ENCODE measurements at places on chromosomes 4 and X.

DNA sequence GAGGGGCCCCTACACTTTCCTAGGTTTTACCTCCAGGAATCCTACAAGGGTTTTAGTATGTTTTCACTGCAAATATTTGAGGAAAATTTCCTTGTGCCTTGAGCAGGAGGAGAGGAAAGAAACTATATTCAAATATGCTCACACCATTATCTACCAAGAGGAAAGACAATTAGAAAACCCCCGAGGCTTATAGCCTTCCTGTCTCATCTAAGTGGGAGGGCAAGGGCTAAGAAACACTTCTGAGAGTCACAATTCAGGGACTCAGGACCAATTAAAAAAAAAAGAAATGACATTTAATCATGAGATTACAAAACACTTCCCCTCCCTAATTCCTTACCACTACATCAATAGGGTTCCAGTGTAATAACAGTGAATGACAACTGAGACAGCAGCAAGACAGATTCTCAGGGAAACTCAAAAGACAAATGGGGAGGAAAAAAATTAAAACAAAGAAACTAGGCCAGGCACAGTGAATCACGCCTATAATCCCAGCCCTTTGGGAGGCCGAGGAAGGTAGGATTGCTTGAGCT is 45.6 kb downstream of the ATRX start:
- no peak for DNase-seq

- no peak for DNase-seq
Observed at GRCh38 chr4:115332078-115332477, 218.7 kb upstream of the NDST4 start.

DNA sequence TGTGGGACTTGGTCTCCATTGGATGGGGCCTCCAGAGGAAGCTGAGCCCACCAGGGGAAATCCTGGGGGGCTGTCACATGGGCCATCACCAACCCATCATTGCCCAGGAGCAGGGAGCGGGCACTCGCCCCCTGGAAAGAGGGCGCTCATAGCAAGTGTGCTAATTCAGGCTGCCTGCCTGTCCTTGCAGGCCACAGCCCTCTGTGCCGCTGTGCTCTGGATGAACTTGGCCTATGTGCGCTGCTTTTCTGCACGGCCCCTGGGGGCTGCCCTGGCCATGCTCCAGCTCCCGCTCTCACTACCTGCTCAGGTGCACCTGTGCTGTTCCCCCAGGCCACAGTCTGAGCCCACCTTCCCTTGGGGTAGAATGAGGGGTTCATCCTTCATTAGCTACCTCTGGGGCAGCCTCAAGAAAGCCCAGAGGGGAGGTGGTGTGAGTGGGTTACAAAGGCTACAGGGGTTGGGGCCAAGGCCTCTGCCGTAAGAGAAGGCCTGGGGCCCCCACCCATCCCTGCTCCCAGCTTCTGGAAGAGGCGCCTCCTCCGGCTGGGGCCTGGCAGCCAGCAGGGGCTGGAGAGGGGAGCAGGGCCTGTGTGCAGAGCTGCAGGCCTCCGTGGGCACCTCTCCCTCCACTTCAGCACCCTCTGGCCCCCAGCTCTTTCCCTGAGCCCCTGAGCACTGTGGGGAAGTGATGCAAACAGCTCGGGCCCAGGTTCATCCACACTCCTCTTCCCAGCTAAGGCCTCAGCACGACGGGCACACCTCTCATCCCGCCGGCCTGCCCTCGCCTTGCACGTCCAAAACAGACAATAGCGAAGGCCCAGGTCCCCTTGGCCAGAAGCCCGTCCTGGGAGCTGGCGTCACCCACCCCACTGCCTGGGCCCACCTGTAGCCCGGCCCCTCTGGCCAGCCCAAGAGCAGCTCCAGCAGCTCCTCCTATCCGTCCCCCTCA is 8.9 kb downstream of the CFAP99 start:
- DNase-seq: no peak

- DNase-seq: peak; percentile 35
Observed at GRCh38 chr4:35358001-35358584, 886.2 kb downstream of the ARAP2 start.

DNA sequence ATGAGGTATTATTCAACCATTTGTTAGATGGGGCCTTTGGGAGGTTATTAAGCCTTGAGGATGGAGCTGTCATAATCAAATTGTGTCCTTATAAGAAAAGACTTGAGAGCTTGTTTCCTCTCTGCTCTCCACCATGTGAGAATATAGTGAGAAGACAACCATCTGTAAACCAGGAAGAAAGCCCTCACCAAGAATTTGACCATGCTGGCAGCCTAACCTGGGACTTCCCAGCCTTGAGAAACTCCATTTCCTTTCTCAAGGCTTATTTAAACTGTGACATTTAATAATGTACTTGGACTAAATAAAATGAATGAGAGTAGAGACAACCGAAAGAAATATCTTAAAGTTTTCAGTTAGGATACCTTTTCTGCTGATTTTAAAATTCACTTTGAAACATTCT is 83.7 kb upstream of the GC start:
- DNase-seq: no peak

GRCh38 chr4:151434183-151434860 is 25.3 kb downstream of the FHIP1A start:
- DNase-seq: peak; percentile 39

DNA sequence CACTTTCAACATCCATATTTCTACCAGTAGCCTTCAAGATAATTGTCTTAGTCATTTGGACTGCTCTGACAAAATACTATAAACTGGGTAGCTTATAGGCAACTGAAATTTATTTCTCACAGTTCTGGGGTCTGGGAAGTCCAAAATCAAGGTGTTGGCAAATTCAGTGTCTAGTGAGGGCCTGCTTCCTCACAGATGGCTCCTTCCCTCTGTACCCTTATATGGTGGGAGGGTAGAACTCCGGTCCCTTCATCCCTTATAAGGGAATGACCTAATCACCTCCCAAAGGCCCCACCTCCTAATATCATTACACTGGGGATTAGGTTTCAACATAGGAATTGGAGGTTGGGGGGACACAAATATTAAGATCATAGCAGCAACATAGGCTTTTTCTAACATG is 7.4 kb upstream of the TBC1D25 start:
- no peak for DNase-seq

- DNase-seq: no peak
Observed at GRCh38 chrX:135324463-135324862, 15.2 kb downstream of the ETDC start.

DNA sequence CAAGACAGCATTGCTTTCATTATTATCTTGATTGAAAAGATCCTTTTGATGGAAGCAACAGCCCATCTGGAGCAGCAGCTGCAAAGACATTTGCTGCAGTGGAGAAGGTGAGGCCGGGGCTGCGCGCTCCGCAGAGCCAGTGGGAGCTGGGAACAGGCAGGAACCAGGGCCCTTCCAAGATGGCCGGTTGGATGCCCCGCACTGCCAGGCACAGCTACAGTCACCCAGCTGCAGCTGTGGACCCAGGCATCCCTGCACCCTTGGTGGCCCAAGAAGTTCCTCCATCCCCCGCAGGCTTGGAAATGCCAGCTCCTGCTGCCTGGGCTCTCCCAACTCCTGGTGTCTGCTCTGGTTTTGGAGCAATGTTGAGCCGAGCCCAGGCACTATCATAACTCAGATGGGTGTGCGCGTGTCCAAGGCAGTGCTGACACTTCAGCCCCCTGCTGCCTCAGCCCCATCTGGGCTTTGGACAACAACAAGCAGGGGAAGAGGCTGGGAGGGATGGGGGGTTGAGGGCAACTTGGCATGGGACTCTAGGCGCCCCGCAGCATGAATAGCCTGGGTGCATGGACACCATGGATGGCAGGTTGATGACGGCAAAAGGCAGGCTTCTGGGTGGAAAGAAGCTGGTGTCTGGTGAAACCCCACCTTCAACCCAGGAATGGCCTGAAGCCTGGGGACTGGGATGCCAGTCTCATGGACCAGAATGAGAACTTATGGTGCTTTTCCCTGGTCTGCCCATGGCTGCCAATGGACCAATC is 371.8 kb downstream of the FSTL5 start:
- DNase-seq: no peak

DNA sequence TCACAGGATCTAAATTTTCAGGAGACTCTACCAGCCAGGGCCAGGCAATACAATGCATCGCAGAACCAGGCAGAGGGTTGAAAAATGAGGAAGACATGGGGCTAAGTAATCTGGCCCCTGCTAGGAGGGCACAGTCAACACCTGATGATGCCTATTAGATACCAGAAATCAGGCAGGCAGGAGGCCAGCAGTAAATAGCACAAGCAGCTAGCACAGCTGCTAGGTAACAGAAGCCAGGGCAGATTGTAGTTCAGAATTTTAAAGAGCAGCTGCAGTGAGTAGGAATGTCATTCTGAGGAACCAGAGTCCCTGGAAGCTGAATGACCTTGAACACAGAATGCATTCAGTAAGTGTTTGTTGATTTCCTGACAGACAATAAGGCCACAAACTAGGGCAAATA is 38.8 kb upstream of the TRPC5OS start:
- no peak for DNase-seq

DNA sequence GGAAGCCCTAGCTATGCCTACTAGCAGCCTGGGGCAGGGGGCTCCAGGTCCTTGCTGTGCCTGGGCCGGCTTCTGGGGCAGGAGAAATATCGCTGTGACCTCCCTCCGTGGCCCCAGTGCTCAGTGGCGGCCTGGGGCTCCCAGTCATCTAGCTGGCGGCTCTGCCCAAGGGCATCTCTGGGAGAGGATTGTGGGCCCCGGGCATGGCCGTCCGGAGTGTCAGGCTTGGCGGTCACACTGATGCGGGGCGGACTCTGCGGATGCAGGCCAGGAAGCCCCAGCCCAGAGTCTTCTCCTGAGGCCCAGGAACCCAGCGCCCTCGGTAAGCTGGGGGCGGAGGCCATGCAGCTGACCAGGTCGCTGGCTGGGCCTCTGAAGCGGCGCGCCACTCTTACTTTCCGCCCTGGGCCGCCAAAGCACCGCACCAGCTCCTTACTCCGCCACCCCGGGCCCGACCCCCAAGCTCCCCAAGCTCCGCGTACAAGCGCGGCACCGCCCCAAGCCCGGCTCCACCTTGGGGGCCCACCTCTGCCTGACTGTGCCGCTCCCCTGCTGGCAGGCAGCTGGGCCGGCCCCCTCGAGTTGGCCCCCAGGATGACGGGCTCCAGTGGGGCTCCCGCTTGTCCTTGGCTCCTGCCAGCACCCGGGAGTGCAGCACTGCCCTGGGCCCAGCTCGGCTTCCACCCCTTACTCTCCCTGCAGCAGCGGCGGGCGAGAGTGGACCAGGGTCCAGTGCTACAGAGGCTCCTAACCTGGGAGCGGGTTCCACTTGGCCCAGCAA is 720.0 kb downstream of the PCDH18 start:
- no peak for DNase-seq

DNA sequence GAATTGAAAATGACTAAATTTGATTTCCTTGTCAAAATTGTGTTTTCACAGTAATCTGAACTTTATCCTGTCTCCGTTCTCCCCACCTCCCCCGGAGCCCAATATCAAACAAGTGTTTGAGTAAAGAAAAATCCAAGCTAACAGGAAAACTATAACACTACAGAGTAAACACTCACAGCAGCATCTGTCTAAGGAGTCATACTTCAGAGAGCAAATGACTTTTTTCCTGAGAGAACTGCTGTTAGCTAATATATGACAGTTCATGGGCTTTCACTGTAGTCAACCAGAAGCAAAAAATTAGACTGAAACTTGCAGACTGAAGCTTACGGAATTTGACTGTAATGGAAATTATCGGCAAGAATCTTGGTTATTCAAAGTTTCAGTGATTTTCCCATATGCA is 321.7 kb downstream of the ANKRD50 start:
- DNase-seq: no peak

- DNase-seq: peak; percentile 11
Observed at GRCh38 chr4:1249731-1250526, 999 bp upstream of the CTBP1 start.

- DNase-seq: no peak
Observed at GRCh38 chr4:70722199-70722791, 531 bp downstream of the RUFY3 start.

DNA sequence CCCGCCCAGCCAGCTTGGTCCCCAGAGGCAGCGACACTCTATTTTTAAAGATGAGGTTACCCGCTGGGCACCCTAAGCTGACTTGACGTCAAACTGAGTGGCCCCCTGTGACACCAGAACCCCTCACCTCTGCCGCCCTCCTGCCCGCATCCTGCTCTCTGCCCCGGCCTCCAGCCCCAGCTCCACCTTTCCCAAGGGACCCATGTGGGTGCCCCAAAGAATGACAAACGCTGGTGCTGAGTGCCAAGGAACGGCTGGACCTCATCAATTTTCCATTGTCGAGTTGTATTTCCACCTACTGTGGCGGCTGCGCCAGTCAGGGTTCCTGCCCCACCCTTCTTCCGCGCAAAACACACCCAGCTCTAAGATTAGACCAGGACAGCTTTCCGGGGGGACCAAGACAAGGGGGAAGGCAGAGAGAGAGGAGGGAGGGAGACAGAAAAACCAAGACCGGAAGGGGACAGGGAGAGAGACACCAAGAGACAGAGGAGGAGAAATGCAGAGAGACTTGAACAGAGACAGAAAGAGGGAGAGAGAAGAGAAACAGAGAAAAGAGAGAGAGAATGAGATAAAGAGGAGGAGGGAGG is 2.0 kb downstream of the PRKX start:
- no peak for DNase-seq

DNA sequence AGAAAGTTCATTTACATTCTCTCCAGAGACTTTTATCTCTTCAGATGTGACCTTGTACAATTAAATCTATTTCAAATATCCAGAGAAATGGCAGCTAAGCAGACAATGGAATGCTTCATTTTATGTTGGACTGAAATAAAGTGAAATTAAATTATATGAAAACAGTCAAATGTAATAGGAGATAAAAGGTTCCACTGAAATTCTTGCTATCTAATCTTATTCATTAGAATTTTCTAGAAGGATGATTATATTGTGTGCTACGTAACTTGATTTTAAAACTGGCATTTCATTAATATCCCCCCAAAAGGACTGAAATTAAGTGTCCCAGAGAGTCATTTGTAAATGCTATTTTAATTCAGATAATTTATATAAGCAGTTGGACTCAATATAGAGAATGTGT is 646.9 kb upstream of the GALNT7 start:
- DNase-seq: no peak

- DNase-seq: peak; percentile 18
Observed at GRCh38 chr4:4549534-4549933, 7.7 kb upstream of the STX18 start.

GRCh38 chr4:178280362-178280761 is 838.1 kb upstream of the AGA start:
- DNase-seq: no peak

DNA sequence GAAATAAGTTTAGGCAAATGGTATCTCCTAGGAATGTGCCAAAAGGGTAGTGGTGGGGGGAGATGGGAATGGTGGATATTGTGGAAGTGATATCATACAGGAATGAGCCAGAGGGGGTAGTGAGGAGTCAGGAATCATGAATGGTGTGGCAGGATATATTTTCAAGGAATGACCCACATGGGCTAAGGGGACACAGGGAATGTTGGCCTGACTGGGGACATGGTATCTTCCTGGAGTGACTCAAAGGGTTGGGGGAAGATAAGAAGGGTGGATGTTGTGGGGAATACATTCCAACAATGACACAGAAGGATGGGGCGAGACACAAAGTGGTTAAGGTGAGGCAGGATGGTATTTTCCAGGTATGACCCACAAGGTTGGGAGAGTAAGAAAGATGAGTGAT is 60.6 kb downstream of the MAOA start:
- no peak for DNase-seq

GRCh38 chrX:5568934-5569333 is 659.7 kb downstream of the NLGN4X start:
- no peak for DNase-seq

Measured in HS-5 (cell line).